ENCODE measurements at places on chromosomes 13 and 19.

- DNase-seq = no peak
Measured at GRCh38 chr19:11425719-11426457, 6.8 kb upstream of the RGL3 start.

GRCh38 chr19:10568062-10568825 is 535 bp downstream of the CDKN2D start:
- DNase-seq = no peak

GRCh38 chr19:38683393-38684077 is 36.1 kb downstream of the ACTN4 start:
- no peak for DNase-seq

- DNase-seq = no peak
Measured at GRCh38 chr19:11807099-11807380, 7.0 kb upstream of the ZNF440 start.

DNA sequence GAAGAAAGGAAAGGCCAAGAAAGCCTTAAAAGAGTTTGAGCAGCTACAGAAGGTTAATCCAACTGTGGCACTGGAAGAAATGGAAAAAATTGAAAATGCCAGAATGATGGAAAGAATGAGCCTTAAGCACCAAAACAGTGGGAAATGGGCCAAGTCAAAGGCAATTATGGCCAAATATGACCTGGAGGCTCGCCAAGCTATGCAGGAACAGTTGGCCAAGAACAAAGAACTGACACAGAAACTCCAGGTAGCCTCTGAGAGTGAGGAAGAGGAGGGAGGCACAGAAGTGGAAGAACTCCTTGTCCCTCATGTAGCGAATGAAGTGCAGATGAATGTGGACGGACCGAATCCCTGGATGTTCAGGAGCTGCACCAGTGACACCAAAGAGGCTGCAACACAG is 5.1 kb downstream of the UTP14C start:
- no peak for DNase-seq

DNA sequence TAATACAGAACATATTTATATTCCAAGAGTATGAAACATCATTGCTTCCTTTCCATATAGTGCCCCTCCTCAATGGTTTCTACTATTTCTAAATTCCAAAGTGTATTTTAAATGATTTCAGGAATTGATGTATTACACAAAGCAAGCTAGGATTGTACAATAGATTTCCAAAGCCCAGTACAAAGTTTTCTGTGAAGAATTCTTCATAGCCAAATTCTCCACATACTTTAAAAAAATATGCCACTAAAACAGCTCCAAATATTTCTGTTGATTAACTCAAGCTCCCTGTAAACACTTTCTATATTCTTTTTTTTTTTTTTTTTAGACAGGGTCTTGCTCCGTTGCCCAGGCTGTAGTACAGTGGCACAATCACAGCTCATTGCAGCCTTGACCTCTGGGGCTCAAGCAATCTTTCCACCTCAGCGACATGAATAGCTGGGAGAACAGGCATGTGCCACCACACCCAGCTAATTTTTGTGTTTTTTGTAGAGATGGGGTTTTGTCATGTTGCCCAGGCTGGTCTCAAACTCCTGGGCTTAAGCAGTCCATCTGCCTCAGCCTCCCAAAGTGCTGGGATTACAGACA is 50.6 kb downstream of the ELF1 start:
- DNase-seq = no peak

GRCh38 chr13:70630247-70630646 is 522.0 kb upstream of the KLHL1 start:
- DNase-seq = no peak

DNA sequence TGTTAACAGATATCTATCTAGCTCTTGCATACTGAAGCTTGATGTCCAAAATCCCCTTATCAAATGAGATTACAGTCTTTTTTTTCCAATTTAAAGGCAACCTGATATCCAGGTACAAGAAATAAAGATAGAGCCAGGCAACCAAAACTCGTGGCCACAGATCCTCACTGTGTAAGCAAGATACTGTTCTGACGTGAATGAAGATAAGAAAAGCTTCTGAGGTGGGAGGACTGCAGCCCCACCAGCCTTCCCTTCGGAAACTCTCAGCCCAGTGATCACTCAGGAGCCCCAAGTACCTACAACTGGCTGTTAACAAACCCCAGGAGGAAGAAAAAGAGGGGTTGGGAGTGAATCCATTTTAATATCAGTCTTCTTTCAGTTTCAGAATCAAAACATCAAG is 191.6 kb downstream of the EFNB2 start:
- no peak for DNase-seq

DNA sequence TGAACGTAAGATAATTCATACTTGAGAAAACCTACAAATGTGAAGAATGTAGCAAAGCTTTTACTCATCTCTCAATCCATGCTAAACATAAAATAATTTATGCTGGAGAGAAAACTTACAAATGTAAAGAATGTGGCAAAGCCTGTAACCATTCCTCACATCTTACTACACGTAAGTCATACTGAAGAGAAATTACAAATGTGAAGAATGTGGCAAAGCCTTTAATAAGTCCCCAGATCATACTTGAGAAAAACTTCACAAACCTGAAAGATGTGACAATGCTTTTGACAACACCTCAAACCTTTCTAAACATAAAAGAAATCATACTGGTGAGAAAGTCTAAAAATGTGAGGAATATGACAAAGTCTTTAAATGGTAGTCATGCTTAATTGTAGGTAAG is 89.4 kb downstream of the ZNF675 start:
- DNase-seq = no peak

GRCh38 chr13:110113284-110113764 is 193.6 kb downstream of the COL4A1 start:
- no peak for DNase-seq

GRCh38 chr13:112605531-112605990 is 17.6 kb upstream of the TUBGCP3 start:
- DNase-seq = no peak

GRCh38 chr19:3407556-3408516 is 41.5 kb downstream of the NFIC start:
- DNase-seq = peak; percentile 82

DNA sequence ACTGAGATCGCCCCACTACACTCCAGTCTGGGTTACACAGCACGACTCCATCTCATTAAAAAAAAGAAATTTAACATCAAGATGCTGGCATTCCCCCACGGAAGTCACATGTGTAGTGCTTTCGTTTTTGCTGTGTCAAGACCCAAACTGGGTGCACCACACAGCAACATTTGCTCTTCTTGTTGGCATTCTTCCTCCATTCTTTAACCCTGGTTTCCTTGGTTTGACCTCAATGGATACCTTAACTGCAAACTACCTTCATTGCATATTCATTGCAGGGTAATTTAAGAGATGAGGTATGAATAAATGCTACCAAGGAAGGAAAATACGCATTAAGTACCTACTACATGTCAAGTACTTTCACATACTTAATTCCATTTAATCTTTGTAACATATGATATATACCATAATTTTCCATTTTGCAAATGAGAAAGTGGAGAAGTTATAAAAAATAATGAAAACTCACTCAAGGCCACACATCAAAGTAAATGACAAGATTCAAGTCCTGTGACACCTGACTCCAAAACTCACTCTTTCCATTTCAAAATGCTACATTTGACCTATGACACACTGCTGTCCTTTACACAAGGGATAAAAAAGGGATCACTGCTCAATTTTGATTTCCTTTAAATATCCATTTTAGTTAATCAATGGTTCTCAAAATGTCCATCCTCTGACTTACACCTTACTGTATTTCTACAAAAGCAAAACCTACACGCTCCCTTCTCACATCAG is 59.2 kb downstream of the STK24 start:
- no peak for DNase-seq

DNA sequence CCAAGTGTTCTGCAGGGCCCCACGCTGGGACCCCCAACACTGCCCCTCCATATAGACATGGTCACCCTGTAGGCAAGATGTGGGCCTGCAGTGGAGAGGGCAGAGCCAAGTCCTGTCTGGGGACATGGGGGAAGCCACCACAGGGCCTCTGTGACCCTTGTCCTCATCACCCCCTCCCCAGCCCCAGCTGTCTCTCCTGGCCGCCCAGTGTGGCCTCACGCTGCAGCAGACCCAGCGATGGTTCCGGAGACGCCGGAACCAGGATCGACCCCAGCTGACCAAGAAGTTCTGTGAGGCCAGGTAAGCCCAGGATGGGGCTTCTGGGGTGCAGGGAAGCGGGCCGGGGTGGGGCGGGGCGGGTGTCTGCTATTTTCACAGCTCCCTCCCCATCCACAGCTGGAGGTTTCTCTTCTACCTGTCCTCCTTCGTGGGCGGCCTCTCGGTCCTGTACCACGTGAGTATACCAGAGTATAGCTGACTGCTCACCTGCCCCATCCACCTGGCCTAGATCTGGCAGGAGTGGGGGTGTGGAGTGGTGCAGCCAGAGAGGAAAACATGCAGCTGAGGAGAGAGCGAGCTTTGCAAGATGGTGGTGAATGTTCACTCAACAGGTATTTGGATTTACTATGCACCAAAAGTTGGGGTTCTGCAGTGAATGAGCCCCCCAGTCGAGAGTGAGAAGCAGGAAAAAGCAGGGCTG is 46.4 kb downstream of the CERS4 start:
- DNase-seq = no peak

GRCh38 chr19:38049105-38049649 is 142.2 kb downstream of the SIPA1L3 start:
- DNase-seq = no peak

DNA sequence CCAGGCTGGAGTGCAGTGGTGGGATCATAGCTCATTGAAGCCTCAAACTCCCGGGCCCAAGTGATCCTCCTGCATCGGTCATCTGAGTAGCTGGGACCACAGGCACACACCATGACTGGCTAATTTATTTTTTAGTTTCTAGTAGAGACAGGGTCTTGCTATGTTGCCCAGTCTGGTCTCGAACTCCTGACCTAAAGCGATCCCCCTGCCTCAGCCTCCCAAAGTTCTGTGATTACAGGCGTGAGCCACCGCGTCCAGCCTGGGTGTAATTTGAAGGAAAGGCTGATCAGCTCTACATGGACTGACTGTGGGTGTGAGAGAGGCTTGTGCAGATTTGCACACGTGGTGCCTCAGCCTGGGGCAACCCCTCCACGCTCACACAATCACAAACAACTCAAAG is 31.1 kb downstream of the ADGRL1 start:
- no peak for DNase-seq

DNA sequence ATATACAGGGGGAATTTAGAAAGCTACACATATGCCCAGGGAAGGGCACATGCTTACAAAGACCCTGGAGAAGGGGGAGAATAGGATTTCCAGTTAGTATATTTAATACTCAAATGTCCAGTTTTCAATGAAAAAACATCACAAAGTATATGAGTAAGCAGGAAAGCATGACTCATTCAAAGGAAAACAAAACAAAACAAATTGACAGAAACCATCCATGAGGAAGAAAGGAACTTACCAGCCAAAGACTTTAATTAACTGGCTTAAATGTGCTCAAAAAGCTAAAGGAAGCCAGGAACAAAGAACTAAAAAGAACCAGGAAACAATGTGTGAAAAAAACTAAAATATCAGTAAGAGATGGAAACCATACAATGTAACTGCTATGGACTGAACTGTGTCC is 716.2 kb upstream of the ARGLU1 start:
- no peak for DNase-seq

- DNase-seq = no peak
Measured at GRCh38 chr19:49434907-49435583, 6.3 kb downstream of the SLC17A7 start.

DNA sequence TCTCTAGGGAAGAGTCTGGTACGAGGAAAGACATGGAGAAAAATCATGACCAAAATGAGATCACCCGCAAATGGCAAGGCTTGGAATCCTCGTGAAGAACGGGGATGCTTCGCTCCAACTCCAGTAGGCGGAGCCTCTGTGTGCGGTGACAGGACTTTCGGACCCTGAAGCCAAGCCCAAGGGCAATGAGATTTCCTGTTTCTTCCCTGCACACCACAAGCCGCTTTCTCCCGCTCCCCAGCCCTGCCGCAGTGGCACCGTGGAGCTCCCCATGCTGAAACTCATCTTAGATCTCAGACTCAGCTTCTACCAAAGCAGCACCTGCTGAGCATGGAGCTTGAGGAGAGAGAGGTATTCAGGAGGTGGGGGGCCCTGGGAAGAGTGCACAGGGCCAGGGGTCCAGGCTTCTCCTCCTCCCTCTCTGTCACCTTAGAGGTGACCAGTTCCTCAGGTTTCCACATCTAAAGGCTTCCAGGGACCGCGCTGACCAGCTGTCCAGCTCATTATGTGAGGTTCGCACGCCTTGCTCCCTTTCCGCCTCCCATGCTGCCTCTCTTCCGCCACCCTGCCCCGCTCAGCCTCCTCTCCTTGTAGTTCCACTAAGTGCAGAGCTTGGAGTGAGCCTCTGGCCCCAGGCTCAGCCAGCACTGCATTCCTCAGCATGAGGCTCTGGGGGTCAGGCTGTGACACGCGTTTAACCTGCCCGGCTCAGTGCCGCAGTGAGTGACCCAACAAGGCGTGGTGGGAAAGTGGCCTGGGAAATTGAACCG is 153.8 kb upstream of the SOX1 start:
- DNase-seq = no peak

DNA sequence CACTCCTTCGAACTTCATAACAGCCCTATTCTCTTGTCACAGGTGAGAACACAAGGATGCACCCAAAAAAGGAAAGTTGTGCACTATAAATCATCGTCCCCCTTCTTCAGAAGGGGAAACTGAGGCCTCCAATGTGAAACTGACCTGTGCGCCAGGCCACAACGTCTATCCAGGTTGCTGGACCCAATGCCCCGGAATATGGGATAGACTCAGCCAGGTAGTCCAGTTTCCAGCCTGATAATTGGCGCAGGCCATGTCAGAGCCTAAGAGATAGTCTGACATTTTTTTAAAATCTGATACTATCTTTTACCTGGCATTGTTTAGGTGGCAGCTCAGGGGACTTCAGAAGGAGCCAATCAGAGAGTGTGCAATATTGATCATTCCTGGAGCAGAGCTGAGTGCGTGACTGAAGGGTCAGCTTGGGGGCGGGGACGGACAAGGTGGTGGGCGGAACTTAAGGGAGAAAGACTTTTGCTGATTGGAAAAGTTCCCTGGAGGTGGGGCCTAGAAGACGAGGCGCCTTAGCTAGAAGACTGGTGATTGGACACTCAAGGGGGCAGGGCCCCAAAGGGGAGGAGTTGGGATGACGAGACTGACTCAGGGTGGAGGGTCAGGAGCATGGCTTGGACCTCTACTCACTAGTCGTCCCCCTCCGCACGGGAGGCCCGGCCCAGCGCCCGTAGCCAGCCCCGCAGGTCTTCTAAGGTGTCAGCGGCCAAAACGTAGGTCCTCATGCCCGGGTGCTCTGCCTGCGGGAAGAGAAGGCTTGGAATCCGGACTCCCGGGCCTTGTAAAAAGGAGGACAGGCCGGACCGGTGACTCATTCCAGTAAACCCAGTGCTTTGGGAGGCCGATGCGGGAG is 8.5 kb downstream of the PLEKHA4 start:
- no peak for DNase-seq

DNA sequence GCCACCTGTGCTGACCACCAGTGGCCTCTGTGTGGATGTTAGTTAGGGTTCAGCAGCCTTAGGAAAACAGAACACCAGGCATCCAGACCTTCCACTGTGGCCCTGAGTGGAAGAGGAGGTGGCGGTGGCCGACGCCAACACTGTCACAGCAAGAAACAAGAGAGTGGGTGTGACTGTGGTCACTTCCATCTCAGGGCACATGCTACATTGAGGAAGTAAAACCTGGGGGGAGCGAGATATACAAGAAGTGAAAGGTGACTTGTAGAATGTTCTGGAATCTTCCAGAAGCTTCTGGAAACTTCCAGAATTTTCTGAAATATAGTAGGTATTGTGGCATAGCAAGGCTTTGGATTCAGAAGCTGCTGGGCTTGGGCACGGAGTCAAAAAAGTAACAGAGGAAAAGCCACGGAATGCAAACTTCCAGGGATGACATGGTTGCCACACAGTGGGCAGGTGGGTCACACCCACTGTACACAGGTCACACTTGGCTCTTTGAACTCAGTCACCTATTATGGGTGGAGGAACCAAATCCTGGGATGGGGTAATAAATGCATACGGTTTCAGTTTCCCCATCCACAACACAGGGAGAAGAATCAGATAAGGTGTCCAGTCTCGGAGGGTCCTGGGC is 24.3 kb downstream of the GNG7 start:
- DNase-seq = no peak

Data from cerebellar nuclear complex (tissue), 1 donor.